Activated CD8-positive, alpha-beta memory T cell treated with anti-CD3 and anti-CD28 coated beads, Interleukin-2, amount 10 ng/mL, durations not matched to agents 7 days and 5 days (primary cell): ENCODE measurements at places on chromosomes 3 and 15. TPM values are rescaled to one million over a fixed set of nuclear protein-coding genes. Genes with fewer than 3 reads are reported as not detected.
A peak's percentile ranks its signal among the peaks of the same experiment; 100 is the strongest.

DNA sequence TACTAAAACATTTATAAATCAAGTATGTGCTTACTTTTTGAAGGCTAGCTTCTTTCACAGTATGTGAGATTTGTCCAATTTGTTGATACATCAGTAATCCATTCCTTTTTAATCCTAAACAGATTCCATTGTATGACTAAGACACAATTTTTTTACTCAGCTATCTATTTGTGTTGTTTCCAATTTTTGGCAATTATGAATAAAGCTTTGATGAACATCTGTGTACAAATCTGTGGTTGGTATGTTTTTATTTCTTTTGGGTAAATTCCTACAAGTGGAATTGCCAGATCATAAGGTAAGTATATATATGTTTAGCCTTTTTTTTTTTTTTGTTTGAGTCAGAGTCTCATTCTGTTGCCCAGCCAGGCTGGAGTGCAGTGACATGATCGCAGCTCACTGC lies 56.2 kb upstream of the VEPH1 start:
- no peak for DNase-seq

GRCh38 chr3:46406443-46406787 lies 451 bp downstream of the CCR5AS start:
- DNase-seq = no peak

DNA sequence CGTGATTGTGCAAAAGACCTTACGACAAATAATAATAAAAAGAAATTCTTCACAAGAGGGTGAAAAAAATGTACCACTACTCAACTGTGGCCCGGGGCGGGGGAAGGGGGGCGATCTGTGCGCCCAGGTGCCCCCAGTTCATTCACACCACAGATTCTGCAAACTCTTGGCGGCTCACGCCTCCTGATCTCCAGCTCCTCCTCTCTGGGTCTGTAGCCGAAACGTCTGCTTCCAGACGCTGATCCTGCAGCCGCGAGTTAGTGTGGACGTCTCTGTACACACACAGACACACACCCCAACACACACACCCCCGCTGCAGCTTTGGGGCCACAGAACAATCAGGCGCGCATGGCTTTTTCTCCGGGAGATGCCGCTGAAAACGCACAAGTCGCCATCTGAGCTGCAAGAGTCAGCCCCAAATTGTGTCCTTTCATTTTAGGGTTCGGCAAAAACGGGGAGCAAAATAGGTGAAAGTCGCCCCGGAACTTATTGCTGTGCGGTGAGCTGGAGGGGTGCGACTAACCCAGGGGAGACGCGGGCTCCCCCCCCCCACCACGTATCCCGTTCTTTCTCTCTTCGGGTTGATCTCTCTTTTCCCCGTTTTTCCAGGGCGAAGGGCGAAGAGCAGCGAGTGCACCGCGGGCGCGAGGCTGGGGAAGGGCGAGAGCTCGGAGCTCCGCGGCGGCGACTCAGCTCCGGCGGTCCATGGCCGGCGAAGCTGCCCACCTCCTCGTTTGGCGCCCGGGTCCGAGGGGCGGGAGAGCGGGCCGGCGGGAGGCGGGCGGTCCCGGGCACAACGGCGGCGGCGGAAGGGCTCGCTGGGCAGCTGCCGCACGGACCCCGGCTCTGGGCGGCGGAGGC lies 505 bp upstream of the WNT5A start:
- DNase-seq = no peak

GRCh38 chr15:74988007-74988800 lies 7.2 kb upstream of the SCAMP5 start:
- peak; percentile 71 for DNase-seq

- DNase-seq = no peak
Observed at GRCh38 chr3:57652203-57652602, 40.7 kb downstream of the DENND6A start.

DNA sequence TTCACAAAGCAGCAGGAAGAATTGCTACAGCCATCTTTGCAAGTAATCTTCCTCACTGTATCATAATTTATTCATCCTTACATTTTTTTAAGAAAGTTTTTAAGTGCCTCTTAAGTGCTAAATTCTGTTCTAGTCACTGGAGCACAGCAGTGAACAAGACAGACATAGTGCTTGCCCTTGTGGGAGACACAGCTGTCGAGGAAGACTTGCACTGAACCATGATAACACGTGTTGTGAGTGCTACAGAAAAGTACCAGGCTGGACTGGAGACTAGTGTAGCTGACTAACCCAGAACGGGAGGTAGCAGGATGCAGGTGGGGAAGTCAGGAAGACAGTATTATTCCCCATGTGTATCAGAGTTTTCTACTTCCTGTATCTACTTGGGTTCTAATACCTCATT lies 300.6 kb downstream of the TBL1XR1 start:
- DNase-seq = no peak

DNA sequence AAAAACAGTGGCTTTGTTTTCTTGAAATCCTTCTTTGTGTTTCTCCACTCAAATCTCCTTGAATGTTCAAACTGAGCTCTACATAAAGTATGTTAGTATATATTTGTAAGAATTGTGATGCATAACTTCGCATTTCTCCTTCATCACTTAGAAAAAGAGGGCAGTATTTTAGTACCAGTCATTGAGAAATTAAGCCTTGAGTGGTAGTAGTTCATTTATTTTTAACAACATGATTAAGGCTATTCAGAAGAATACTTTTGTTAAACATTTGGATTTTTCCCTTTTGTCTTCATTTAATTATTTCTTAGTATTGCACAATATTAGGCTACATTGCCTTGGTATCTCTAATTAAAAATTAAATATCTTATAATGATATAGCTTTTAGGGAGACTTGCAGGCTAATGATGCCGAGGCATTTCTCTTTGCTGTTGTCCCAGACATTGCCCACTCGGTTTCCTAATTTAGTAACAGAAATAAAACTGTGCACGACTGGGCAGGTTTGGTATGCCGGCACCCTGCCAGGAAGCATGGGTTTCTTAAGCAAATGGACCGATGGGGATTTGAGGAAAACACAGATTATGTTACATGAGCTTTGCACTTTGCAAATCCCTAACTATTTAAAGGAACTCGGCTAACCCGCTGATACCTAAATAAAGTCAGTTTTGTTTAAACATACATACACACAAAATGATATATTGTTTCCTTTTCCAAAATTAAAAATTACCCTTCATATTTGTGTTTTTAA lies 54.7 kb downstream of the LRRC28 start:
- no peak for DNase-seq

- no peak for DNase-seq
Observed at GRCh38 chr3:156606729-156607128, 51.8 kb upstream of the SSR3 start.

DNA sequence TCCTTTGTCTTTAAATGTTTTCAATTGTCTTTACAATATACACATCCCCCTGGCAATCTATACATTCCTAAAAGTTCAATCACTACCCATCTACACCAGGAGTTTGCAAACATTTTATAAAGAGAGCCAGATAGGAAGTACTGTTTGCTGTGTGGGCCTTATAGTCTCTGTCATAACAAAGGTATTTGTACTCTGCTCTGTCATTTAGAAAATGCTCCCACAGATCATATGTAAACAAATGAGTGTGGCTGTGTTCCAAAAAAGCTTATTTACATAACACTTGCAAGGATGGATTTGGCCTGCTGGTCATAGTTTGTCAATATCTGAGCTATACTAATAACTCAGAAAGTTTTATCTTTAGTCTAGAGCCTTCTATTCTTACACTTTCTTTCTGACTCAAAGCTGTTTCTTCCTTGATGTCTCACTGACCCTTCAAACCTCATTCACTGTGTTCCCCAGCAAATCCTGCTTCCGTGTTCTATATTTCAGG lies 511.9 kb downstream of the GBE1 start:
- DNase-seq = no peak

DNA sequence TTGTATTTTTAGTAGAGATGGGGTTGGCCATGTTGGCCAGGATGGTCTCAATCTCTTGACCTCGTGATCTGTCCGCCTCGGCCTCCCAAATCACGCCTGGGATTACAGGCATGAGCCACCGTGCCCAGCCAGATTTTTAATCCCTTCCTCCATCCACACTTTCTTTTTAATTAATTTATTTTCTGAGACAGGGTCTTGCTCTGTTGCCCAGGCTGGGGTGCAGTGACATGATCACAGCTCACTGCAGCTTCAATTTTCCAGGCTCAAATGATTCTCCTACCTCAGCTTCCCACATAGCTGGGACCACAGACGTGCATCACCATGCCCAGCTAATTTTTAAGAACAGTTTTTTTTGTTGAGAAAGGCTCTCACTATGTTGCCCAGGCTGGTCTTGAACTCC lies 43.6 kb downstream of the RAF1 start:
- no peak for DNase-seq

DNA sequence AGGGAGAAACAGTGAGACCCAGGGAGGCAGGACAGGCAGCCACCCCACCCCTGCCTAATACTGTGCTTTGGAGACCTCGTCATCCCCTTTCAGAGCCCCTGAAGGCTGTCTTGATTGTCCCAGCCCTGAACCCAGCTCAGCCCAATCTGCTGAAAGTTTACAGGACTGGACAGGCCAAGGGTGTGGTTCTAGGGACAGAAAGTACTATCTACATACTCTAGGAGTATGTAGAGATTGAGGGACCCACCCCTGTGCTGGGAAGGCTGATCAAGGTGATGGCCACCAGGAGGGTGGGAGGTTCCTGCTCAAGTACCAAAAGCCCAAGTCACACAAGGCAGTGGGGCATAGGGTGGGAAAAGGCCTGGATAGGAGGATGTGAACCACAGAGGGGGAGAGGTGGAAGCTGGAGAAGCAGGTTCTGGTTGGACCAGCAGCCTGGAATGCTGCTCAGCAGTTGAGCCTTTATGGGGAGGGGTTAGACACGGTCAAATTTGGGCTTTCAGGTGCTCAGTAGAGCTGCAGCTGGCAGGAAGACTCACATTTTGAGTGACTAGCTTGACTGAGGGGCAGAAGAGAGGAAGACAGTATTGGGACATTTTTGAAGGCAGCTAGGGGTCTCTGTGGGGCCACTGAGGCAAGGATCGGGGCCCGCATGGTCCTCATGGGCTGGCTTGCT lies 6.7 kb downstream of the NBEAL2 start:
- DNase-seq = no peak

GRCh38 chr15:56931639-56932508 lies 13.4 kb downstream of the TCF12 start:
- no peak for DNase-seq

- no peak for DNase-seq
Observed at GRCh38 chr3:163919154-163919553, 1159.1 kb downstream of the SI start.

DNA sequence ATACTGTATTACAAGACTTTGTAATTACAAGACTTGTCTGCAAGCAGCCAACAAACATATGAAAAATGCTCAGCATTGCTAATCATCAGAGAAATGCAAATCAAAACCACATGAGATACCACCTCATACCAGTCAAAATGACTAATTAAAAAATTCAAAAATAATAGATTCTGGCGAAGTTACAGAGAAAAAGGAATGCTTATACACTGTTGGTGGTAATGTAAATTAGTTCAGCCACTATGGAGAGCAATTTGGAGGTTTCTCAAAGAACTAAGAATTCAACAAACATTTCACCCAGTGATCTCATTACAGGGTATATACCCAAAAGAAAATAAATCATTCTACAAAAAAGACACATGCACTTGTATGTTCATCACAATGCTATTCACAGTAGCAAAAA lies 617.5 kb upstream of the CCDC54 start:
- no peak for DNase-seq

DNA sequence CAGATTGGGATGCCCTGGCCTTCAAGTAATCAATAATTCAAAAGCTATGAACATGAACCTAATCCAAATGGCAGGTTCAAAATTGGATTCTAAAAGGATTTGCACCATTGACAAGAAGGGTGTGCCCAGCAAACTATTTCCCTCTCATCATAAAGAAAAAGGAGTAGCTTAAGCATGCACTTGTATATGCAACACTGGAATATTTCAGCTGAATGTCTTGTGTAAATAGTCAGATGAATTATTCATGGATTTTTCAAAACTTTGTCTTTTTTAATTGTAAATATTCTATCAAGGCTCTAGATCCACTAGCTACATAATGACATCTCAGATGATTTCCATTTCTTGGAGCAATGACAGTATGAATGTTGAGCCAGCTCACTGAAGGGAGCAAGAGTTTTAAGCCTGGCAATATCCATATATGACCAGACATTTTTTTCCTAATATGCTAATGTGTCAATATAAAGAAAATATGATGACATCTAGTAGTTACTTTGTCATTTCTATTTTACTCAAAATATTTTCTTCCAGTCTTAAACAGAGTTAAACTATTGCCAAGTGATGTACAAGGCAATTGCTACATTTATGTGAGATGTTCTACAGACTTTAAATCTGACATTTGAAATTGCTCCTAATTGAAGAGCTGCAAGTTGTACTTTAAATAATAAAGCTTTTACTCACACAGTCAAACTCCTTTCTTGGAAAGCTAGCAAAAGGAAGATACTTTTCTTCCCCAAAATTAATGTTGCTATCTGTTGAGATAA lies 230.5 kb upstream of the AGTR1 start:
- DNase-seq = no peak

DNA sequence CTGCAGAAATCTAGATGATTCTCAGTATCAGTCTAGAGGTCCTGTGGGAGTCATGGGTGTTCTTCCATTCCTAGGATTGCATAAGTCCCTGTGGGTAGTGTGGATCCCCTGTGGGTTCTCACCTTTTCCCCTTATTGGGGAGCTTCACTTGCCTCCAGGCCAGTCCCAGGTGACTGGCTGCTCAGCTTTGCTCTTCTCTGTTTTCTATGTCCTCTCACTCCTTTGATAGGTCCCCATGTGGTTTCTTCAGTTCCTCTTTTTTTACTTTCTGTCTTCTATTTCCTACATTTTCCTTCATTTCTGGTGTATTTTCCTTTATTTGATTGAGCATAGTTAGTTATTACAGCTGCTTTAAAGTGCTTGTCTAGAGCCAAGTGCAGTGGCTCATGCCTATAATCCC lies 10.9 kb downstream of the TEX55 start:
- DNase-seq = no peak

The COLQ gene
- total RNA-seq = 4.7 TPM

The MRPL3 gene
- total RNA-seq = 64.1 TPM

The GOLGA6B gene
- total RNA-seq = not detected

The GOLGA8R gene
- 15.9 TPM for total RNA-seq

The SLC28A2 gene
- total RNA-seq = not detected

The UACA gene
- total RNA-seq = 0.61 TPM

The SLC12A1 gene
- not detected for total RNA-seq

The CISH gene
- total RNA-seq = 369 TPM

The ITIH3 gene
- total RNA-seq = not detected
